ENCODE measurements at places on chromosomes 6 and 20. TPM values are rescaled to one million over a fixed set of nuclear protein-coding genes. Genes with fewer than 3 reads are reported as not detected.

GRCh38 chr20:17752459-17752858 is 52.7 kb downstream of the BANF2 start:
- H3K4me1 ChIP-seq, result no peaks in the 10 kb centered on the region
- H3K4me3 ChIP-seq, result no peak overlapping the region
- no peaks in the 10 kb centered on the region for H3K36me3 ChIP-seq

GRCh38 chr6:15968519-15968918 is 160.4 kb upstream of the MYLIP start:
- H3K4me3 ChIP-seq, result no peak overlapping the region
- no peak overlapping the region for H3K27ac ChIP-seq
- H3K36me3 ChIP-seq, result no peaks in the 10 kb centered on the region
- H3K4me1 ChIP-seq, result no peaks in the 10 kb centered on the region
- no peaks in the 10 kb centered on the region for H3K27me3 ChIP-seq
- DNase-seq, result no peak

- H3K4me3 ChIP-seq, result peak overlapping the region; percentile 82
- H3K36me3 ChIP-seq, result peaks cover 20% of the 10 kb centered on the region
- H3K27ac ChIP-seq, result peak overlapping the region; percentile 94
- H3K27me3 ChIP-seq, result no peaks in the 10 kb centered on the region
- DNase-seq, result no peak
These were observed 395 bp downstream of the NELFE start for GRCh38 chr6:31958412-31958740.

- peak; percentile 9 for DNase-seq
- H3K4me3 ChIP-seq, result no peak overlapping the region
- H3K27me3 ChIP-seq, result no peaks in the 10 kb centered on the region
- H3K4me1 ChIP-seq, result no peaks in the 10 kb centered on the region
- no peak overlapping the region for H3K27ac ChIP-seq
- H3K36me3 ChIP-seq, result no peaks in the 10 kb centered on the region
These were observed 129.7 kb upstream of the UFL1 start for GRCh38 chr6:96391776-96392360.

DNA sequence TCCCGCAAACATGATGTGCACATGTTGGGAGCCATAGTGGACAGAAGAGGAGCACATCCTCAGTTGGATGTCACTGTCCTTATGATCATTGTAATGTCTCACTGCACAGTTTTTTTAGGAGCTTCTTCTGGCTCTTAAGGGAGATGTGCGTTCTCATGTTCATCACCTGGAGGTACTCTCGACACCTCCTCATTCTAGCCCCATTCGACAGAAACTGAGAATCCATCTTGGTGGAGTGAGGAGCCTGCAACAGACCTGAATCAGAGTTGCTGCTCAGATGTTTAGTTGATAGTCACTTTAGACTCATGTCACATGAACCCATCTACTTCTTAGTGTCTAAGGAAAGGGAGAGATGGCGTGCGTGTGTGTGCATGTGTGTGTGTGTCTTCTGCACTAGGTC is 2.3 kb upstream of the BMP6 start:
- H3K27ac ChIP-seq, result no peak overlapping the region
- DNase-seq, result no peak

GRCh38 chr20:34715384-34715783 is 11.2 kb downstream of the TP53INP2 start:
- H3K4me3 ChIP-seq, result no peak overlapping the region
- no peaks in the 10 kb centered on the region for H3K27me3 ChIP-seq
- H3K4me1 ChIP-seq, result peaks cover 3% of the 10 kb centered on the region
- peaks cover 16% of the 10 kb centered on the region for H3K36me3 ChIP-seq
- H3K27ac ChIP-seq, result no peak overlapping the region

DNA sequence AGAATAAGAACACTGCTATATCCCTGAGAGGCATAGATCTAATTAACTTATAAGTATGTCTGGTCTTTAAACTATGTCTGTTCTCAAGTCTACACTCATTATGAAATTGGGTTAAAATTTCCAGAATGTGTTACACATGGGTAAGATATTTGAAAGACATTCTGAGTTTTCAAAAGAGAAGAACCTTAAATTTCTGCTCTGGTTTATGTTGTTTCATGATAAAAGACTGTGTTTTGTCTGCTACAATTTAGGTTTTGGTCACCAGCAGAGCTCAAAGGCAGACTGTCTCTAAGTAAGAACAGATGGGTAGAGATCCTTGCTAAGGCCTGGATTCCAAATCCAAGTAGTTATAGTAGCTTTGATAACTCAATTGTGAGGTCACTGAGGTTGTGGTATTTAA is 6.0 kb downstream of the STMND1 start:
- no peak overlapping the region for H3K4me3 ChIP-seq
- H3K36me3 ChIP-seq, result no peaks in the 10 kb centered on the region
- H3K27me3 ChIP-seq, result peaks cover 14% of the 10 kb centered on the region
- H3K27ac ChIP-seq, result no peak overlapping the region

The GSTA1 gene
- total RNA-seq, result 23.5 TPM

The PKIB gene
- total RNA-seq, result 4.5 TPM

The THEMIS gene
- 0.86 TPM for total RNA-seq

The TMX4 gene
- total RNA-seq, result 27.4 TPM

The TRIM10 gene
- total RNA-seq, result 1.8 TPM
